Endothelial cell of coronary artery (primary cell): ENCODE measurements at places on chromosomes 11 and 22. TPM values are rescaled to one million over a fixed set of nuclear protein-coding genes. Genes with fewer than 3 reads are reported as not detected.

OR2AG2 gene
- total RNA-seq = 0.09 and 0.18 TPM in 2 replicates

CHID1 gene
- 34.7 and 45.0 TPM in 2 replicates for total RNA-seq

PHLDA2 gene
- 4.9 and 6.1 TPM in 2 replicates for total RNA-seq

ATF4 gene
- total RNA-seq = 156 and 190 TPM in 2 replicates

BRSK2 gene
- 0.18 and 0.56 TPM in 2 replicates for total RNA-seq

CCDC81 gene
- total RNA-seq = 0.72 and 4.0 TPM in 2 replicates

PARVA gene
- 21.5 and 28.0 TPM in 2 replicates for total RNA-seq

OVCH2 gene
- not detected in 2 replicates for total RNA-seq

TRIM22 gene
- 107 and 112 TPM in 2 replicates for total RNA-seq

PHF5A gene
- 74.2 and 84.1 TPM in 2 replicates for total RNA-seq
